ENCODE measurements at places on chromosomes 5 and 9.

- no peak for DNase-seq
These were observed 10.4 kb downstream of the PKN3 start for GRCh38 chr9:128712451-128713410.

GRCh38 chr5:17105744-17106418, 111.5 kb upstream of the BASP1 start:
- no peak for DNase-seq

DNA sequence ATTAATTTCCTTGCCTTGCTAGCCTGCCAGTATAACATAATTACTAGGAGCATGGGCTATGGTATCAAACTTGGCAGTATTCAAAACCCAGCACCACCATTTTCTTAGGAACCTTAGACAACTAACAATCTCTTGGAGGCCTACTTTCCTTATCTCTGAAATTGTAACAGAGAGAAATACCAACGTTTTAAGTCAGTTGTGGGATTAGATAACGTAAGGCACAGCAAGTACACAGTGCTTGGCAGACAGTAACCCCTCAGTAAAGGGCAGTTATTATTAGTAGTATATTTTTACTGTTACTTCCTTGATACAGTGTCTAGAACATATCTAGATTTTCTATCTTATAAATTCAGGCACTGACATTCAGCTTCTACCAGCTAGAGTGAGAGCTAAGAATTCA, 309.6 kb downstream of the ACTL7B start:
- DNase-seq = no peak

DNA sequence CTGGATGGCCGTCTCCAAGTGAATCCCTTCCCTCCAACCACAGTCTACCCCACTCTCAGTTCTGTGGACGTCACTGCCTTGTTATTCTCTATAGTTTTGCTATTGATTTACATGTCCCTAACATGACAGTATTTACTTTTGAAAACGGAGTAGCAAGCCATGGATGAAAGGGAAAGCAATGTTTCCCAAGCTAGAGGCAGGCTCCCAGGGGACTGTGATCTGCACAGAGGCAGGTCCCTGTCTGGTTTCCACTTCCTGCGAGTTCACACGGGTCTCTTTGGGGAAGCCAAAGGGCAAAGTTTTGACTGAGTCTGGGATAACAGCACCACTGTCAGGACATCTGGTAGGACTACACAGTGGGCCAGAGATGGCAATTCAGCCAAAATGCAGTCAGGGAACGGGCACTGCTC, 12.7 kb downstream of the C9orf153 start:
- no peak for DNase-seq

DNA sequence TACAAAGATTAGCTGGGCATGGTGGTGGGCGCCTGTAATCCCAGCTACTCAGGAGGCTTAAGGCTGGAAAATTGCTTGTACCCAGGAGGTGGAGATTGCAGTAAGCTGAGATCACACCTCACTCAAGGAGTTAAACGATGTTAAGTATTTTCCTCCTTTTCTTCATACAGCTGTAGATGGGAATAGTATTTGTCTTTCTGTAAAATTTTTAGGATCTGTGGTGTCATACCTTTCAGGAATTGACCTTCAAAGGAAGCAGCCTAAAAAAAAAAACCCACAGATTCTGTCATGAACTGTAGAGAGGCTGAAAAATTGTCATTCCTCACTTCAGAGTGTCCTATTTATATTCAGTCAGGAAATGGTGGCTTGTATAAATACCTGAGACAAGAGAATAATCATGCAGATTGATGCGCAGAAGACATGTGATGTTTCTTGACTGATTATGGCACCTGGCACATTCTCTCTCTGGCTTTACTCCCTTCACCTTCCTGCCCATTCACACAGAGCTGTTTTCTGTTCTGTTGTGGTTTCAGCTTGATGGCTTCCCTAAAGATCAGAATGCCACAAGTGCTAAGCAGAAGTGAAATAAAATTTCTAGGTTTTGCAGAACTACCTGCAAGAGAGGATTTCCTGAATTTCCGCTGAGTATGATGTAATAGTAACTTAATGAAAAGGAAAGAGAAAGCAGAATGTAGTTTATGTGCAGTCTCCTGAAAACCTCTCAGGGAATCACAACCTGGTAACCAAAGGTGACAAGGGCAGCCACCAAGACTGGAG, 3.8 kb downstream of the IFNA1 start:
- DNase-seq = peak; percentile 11

DNA sequence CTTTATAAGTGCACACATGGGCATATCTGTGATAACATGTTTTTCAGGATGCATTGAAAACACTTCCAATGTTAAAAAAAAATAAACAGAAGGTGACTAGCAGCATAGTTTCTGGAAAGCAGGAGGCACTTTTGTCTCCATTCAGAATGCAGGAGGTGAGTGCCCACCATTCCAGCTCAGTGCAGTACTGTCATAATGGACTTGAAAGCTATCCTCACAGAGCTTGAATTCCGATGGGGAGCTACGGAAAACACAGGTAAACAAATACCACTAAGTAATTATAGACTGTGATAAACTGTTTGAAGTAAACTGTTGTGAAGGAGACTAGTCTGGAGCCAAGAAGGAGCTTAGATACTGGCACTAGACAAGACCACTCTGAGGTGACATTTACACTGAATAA, 9.9 kb downstream of the FBN2 start:
- DNase-seq = no peak

GRCh38 chr9:96177005-96177718, 124.8 kb downstream of the HSD17B3 start:
- no peak for DNase-seq

GRCh38 chr5:171488876-171489275, 69.4 kb downstream of the FGF18 start:
- DNase-seq = no peak

- DNase-seq = peak; percentile 89
These were observed at the start of gene NOTCH1 for GRCh38 chr9:136545965-136546696. Gene NOTCH1, minus strand, starts transcription at chr9:136546048. Its CDS starts 262 bp downstream, at chr9:136545786.

DNA sequence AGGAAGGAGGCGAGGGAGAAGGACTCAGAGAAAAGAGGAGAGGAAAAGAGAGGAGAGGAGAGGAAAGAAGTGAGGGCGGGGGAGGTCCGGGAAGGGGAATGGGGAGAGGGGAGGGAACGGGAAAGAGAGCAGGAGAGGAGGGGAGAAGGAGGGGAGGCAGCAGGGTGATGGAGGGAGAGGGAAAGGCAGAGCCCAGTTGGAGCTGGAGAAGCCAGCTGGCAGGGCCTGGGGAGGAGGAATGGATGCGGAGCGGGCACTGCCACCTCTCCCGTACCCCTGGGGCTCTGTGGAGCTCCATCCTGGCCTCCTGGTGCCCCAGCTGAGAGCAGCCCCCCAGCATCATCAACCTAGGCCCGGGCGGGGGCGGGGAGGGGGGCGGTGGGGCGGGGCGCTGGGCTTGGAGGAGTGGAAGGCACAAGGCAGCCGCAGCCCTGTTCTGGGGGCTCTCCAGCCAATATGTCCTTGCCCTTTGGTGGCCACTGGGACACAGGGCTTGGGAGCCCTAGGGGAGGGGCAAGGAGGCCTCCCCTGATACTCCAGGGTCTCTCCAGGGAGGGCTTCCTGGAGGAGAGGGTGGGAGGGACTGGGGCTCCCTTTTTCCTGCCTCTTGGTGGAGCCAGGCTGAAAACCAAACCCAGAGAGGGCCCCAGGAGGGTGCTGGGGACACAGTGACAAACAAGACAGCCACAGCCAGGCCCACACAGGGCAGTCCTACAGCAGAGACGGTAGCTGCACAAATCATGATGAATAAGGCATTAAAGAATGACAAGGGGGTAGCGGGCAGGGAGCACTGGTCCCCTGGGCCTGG, 123.7 kb downstream of the C9orf50 start:
- DNase-seq = no peak

DNA sequence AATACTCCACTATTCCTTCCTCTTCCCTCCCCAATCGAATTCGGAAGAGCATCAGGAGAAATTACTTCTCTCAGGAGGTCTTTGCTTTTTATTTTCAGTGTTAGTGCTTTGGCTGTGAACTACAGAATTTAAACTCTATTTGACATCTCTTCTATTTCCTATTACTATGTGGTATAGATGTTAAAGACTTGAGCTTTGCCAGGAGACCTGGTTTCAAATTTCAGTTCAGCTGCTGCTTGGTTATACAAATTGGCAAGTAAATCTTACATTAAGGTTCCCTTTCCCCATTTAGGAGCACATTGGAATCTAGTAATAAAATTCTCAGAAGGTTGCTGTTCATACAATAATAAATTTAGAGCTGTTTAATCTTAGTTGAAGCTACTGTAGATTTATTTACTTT, 13.1 kb downstream of the UHRF2 start:
- DNase-seq = no peak

DNA sequence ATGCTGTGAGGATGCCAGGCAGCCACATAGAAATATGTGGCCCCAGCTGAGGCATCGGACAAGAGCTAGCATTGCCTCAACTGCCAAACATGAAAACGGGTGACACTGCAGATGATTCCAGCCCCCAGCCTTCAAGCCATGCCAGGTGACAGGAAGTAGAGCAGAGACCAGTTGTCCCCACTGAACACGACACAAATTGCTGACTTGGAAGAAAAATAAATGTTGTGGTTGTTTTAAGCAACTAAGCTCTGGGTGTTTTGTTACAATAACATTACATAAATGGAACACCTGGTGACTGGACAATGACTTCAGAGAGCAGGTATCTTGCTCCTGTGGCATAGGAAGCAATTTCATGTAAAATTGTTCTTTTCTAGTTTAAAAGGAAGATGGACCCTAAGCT, 154.2 kb downstream of the KIF4B start:
- no peak for DNase-seq

- no peak for DNase-seq
These were observed 66.6 kb downstream of the ZNF474 start for GRCh38 chr5:122195802-122196394.

- no peak for DNase-seq
These were observed 464.5 kb downstream of the CSNK1G3 start for GRCh38 chr5:123976379-123977033.

DNA sequence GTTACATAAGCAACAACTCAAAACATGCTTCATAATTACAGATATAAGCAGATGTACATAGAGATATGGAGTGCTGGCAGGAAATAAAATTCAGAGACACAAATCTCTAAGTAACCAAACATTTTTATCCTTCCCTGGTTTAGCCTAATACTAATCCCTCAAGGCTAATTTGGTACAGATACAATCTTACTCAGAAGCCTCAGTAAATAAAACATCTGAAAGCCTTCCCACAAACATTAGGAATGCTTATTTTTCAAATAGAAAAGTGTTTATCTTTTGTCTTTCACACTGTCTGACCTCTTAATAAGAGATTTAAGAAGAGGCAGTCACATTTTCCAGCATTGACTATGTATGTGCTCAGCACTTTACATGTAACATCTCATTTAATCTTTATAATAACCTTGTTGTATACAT, 399.4 kb downstream of the ARRDC3 start:
- no peak for DNase-seq

- no peak for DNase-seq
These were observed 26.0 kb downstream of the GABRP start for GRCh38 chr5:170809551-170809950.

GRCh38 chr5:145479857-145480256, 355.3 kb downstream of the PRELID2 start:
- DNase-seq = no peak

- DNase-seq = peak; percentile 11
These were observed 74.4 kb downstream of the SLC28A3 start for GRCh38 chr9:84266087-84266561.

- DNase-seq = peak; percentile 46
These were observed 518 bp downstream of the UBE2B start for GRCh38 chr5:134371834-134372340.

- DNase-seq = no peak
These were observed 48.4 kb downstream of the GALNT10 start for GRCh38 chr5:154238776-154239481.

- no peak for DNase-seq
These were observed 5.1 kb downstream of the IQGAP2 start for GRCh38 chr5:76408104-76408654.

GRCh38 chr5:172443441-172444109, 10.8 kb downstream of the SH3PXD2B start:
- DNase-seq = peak; percentile 92

- DNase-seq = peak; percentile 38
These were observed 439.9 kb downstream of the GADD45G start for GRCh38 chr9:90044710-90045151.

DNA sequence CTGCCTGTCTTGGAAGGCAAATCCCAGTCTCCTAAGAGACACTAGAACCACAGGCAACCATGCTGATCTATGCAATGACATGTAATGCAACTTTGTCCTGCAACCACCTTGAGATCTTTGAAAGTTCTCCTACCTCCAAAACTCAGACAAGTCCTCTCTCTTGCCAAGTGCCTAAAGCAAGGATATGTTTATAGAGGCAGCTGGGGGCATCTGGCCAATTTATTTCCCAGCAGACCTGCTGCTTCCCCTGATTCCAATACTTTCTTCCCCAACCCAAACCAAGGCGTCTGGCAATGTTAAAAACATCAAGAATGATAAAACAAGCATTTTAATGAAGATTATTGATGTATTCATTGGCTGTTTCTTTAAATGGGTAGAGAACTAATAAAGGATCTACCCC, 138.4 kb downstream of the DOCK8 start:
- no peak for DNase-seq

DNA sequence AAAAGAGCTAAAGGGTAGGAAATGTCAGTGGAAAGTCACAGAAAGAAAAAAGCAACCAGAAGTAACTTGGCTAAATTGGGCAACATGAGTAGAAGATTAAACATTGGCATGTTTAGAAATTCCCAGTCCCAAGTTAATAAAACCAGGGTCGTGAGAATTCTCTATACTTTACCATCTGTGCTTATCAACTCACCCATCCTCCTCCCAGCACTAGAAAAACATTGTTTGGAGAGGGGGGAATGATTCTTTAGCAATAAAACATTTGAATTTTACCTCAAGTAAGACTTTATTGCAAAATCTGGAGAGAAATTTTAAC, 79.6 kb downstream of the PRKACG start:
- no peak for DNase-seq

GRCh38 chr5:23494558-23494957, 12.9 kb upstream of the PRDM9 start:
- no peak for DNase-seq

GRCh38 chr9:21334701-21335632, at the start of gene KLHL9:
Gene KLHL9, minus strand, starts transcription at chr9:21335404. Its CDS starts 545 bp downstream, at chr9:21334859.
- DNase-seq = peak; percentile 89

DNA sequence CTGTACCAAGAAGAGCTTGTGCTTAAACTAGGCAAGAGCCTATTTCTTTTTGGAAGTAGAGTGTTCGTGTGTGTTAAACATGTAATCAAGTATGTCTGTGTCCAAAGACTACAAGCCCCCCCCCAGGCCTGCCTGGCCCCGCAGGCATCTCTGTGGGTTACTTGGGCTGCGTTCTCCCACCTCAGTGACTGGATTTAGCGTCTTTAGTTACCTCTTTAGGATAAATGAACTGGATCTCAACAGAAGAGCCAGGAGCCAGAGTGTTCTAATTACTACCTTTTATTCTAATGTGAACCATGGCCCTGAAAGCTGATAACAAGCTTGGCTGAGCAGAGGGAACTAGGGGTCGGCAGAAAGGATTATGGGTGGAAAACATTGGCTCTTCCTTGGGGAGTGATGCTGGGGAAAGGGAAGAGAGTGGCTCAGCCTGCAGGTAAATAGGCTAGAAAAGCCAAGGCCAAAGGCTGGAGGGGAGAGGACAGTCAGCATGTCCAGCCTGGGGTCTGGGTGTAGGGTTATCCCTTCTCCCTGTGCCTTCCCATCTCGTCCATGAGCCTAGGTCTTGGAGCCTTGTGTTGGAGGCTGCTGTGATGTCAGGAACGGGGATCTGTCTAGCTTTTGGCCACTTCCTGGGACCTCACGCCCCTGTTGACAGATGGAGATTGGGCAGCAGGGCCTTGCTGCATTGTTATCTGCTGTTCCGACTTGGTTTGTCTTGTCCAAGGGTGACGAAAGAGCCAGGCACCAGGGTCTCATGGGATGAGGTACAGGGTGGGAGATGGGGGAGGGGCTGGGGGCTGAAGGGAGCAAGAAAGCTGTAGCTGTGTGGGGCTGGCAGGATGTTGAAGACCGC, 11.1 kb downstream of the CD74 start:
- no peak for DNase-seq

Data from activated CD8-positive, alpha-beta T cell treated with anti-CD3 and anti-CD28 coated beads for 36 hours (primary cell).